ENCODE measurements at places on chromosomes 13 and 19. TPM values are rescaled to one million over a fixed set of nuclear protein-coding genes. Genes with fewer than 3 reads are reported as not detected.

Gene CCDC70
- not detected for total RNA-seq

GRCh38 chr13:110150384-110151101, 156.4 kb downstream of the COL4A1 start:
- H3K36me3 ChIP-seq: peaks cover 98% of the 10 kb centered on the region
- H3K4me3 ChIP-seq: no peak overlapping the region
- H3K27me3 ChIP-seq: no peaks in the 10 kb centered on the region
- no peaks in the 10 kb centered on the region for H3K4me1 ChIP-seq
- DNase-seq: no peak

Gene TMEM147
- total RNA-seq: 99.7 TPM

GRCh38 chr19:35767288-35768081, 7.9 kb upstream of the ARHGAP33 start:
- DNase-seq: no peak
- no peak overlapping the region for H3K27ac ChIP-seq
- H3K27me3 ChIP-seq: no peaks in the 10 kb centered on the region
- no peak overlapping the region for H3K4me3 ChIP-seq
- H3K36me3 ChIP-seq: peaks cover 22% of the 10 kb centered on the region

DNA sequence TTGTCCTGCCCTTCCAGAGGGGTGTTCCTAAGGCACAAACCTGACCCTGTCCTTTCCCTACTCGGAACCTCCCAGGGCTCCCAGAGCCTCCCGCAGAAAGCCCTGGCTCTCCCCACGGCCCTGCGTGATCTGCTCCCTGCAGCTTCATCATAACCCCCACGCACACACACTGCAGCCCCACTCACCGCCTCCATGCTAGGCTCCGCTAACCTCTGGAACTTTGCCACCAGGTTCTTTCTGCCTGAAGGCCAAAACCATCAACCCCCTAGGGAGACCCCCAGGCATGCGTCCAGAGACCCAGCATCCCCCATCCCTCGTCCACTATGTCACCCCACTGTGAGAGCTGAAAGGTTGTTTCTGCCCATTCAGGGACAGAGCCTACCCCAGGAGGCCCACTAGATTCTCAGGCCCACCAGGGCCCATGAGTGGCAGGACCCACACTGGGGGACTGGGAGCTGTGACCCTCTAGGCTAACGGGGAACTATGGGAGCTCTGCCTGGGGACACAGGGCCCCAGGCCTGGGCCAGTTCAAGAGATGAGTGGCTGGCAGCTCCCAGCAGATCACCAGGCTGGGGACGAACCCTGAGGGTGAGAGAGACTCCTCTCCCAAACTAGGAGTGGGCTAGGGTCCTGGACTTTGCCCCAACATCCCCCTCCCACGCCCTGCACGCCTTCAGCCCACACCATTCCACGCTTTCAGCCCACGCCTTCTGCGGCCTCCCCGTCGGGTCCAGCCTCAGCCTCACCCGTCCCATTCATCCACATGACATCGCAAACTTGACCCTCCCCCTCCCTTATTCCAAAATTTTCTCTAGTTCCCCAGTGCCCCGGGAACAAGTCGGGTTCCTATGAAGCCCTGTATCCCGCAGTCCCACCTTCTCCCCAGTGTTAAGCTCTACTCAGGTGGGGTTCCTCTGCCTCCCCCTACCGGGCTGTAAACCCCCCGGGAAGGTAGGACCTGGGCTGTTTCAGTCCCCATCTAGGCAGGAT, 33.2 kb upstream of the PNMA8B start:
- H3K4me1 ChIP-seq: no peaks in the 10 kb centered on the region
- no peaks in the 10 kb centered on the region for H3K36me3 ChIP-seq
- H3K27me3 ChIP-seq: no peaks in the 10 kb centered on the region

Gene ARRDC5
- total RNA-seq: 8.6 TPM

Gene RNF17
- total RNA-seq: not detected

Gene CGB8
- total RNA-seq: not detected

- H3K36me3 ChIP-seq: no peaks in the 10 kb centered on the region
- H3K27ac ChIP-seq: no peak overlapping the region
- no peak for DNase-seq
- H3K4me3 ChIP-seq: no peak overlapping the region
- H3K4me1 ChIP-seq: no peaks in the 10 kb centered on the region
These were observed 270.4 kb downstream of the DLEU7 start for GRCh38 chr13:50573066-50573465.

DNA sequence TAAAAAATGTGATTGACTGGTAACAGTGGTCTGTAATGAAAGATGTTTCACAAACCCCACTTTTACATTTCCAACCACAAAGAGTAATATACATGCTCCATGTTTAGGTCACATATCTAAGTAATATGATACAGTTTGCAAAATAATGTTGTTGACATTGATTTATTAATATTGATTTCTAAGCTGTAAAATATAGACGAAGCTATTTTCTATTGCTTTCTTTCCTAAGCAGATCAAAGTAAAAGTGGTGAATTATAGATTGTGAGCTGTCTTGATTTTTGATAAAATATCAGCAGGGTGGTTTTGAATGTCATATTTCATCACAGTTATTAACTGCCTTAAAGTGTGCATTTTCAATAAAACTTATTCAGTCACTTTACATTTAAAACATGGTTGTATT, 2292.8 kb downstream of the PCDH9 start:
- no peak for DNase-seq
- H3K36me3 ChIP-seq: no peaks in the 10 kb centered on the region
- no peaks in the 10 kb centered on the region for H3K4me1 ChIP-seq
- no peaks in the 10 kb centered on the region for H3K27me3 ChIP-seq
- no peak overlapping the region for H3K4me3 ChIP-seq

Gene MTUS2
- total RNA-seq: 8.9 TPM

Gene TEX101
- total RNA-seq: not detected

DNA sequence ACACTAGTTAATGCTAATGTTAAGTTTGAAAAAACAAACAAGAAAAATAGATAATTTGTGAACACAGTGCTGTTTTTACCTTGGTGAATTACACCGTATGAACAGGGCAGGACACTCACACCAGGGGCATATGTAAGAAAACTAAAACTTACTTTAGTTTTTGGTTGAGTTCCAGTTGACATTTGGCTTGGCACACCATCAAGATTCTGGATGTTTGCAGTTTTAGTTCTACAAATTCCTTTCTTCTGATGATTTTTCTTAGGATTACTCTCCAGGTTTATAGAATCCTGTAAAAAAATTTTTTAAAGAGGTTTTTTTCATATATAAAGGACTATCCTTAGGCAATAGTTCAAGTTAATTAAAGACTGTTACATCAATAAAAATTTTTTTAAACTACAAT, 238.5 kb upstream of the STARD13 start:
- DNase-seq: no peak
- H3K27ac ChIP-seq: peak overlapping the region; percentile 68
- H3K36me3 ChIP-seq: no peaks in the 10 kb centered on the region
- H3K4me1 ChIP-seq: peaks cover 24% of the 10 kb centered on the region
- H3K27me3 ChIP-seq: no peaks in the 10 kb centered on the region
- no peak overlapping the region for H3K4me3 ChIP-seq

DNA sequence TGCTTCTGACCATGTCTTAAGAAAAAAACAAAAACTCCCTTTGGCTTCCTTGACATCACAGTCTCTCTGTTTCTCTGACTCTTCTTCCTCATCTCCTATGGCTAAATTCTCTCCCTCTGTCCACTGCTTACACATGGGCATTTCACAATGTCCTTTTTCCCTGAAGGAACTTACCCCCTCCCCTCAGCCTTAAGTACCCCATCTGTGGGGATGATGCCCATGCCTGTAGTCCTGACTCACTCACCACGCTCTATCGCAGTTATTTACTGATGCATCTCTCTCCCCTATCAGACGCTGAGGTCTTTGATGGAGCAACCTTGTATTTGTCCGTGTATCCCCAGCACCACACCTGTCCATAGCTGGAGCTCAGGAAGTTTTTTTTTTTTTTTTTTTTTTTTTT, 32.4 kb downstream of the ACTN4 start:
- H3K4me1 ChIP-seq: peaks cover 28% of the 10 kb centered on the region
- H3K27me3 ChIP-seq: no peaks in the 10 kb centered on the region
- no peak overlapping the region for H3K4me3 ChIP-seq
- H3K27ac ChIP-seq: peak overlapping the region; percentile 95
- no peak for DNase-seq

- no peak for DNase-seq
- H3K27ac ChIP-seq: no peak overlapping the region
- no peak overlapping the region for H3K4me3 ChIP-seq
- no peaks in the 10 kb centered on the region for H3K27me3 ChIP-seq
- no peaks in the 10 kb centered on the region for H3K4me1 ChIP-seq
These were observed 13.9 kb upstream of the DACH1 start for GRCh38 chr13:71880753-71881541.

DNA sequence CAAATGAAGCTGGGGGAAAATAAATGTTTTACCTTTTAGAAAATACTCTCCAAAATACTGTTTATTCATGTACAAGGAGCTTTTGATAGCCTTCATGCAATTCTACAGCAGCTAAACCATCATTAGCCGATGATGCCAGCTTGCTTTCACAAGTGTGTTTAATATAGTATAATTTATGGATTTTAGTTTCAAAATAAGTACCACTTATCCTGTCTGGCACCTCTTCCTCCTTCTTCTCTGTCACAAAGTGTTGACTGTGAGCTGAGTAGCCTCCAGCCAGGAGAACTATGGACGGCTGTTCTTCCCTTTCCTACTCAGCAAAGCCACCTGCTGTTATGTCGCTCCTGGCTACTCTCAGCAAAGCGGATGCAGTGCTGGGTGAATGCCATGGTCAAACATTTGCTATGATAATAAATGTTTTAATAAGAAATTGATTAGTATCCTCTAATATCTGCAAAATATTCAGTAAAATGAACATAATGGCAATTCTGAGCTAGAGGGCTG, 238.2 kb downstream of the LIG4 start:
- no peak for DNase-seq
- no peaks in the 10 kb centered on the region for H3K27me3 ChIP-seq
- no peaks in the 10 kb centered on the region for H3K36me3 ChIP-seq
- H3K4me3 ChIP-seq: no peak overlapping the region
- no peak overlapping the region for H3K27ac ChIP-seq
- H3K4me1 ChIP-seq: no peaks in the 10 kb centered on the region

DNA sequence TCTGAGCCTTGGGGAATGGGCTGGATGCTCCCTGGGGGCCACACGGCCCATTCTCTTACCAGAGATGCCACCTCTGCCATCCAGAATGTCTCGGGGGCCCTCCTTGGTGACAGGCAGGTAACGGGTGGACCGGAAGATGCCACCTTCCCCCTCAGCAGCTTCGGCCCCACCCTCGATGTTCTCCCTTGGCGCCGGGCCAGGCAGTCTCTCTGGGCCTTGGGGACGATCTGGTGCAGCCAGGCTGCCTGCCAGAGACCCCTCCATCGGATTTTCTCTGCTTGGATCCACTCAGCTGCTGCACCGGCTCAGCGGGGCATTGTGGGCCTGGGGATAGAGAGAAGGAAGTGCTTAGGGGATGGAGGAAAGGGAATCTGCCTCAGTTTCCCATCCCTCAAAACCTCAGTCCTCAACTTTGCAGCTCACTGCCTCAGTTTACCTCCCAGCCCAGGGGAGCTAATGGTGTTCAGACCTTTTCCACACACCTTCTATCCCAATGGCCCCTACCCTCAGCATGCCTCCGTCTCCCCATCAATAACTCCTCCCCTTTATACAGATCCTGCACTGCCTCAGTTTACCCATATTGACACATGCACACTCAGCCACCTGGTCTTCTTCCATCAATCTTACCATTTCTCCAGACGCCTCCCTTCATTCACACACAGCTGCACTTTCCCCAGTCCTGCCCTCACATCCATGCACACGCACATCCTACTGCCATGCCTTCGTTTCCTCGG, 1.5 kb downstream of the WIZ start:
- peaks cover 17% of the 10 kb centered on the region for H3K4me1 ChIP-seq
- H3K27ac ChIP-seq: peak overlapping the region; percentile 86
- no peaks in the 10 kb centered on the region for H3K36me3 ChIP-seq
- no peak overlapping the region for H3K4me3 ChIP-seq

Gene KIR3DL1
- not detected for total RNA-seq

Gene DZIP1
- total RNA-seq: 12.7 TPM

DNA sequence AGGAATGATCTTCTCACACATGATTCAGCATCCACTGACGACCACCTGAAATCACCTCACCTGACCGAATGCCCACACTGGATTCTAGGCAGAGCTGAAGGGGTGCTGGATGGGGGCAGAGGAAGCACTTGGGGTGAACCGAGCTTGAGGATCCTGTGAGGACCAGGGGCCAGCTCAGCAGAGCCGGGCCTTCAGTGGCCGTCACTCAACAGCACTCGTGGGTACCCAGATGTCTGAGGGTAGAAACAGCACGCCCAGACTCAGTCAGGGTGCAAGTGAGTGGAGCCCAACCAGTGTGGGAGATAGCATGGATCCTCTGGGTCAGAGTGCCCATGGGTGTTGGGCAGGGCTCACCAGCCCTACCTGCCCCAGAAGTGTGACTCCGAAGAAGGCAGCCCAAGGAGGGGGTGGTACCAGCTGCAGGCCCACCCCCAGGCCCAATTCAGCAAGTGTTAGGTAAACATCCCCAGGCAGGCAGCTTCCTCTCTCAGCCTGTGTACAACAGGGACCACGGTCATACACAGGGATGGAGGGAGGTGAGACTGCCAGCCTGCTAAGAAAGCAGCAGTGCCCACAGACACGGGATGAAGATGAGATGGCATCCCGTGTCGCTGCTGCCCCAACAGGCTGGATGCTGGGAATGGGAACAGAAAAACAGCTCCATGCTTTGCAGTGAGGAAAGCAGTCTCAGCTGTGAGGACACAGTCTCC, 16.6 kb downstream of the GJA3 start:
- H3K36me3 ChIP-seq: no peaks in the 10 kb centered on the region
- DNase-seq: no peak
- no peaks in the 10 kb centered on the region for H3K27me3 ChIP-seq
- H3K4me3 ChIP-seq: no peak overlapping the region
- no peak overlapping the region for H3K27ac ChIP-seq

GRCh38 chr13:51721496-51721895, 82.5 kb downstream of the DHRS12 start:
- peaks cover 30% of the 10 kb centered on the region for H3K4me1 ChIP-seq
- peak overlapping the region; percentile 72 for H3K27ac ChIP-seq
- no peak overlapping the region for H3K4me3 ChIP-seq
- DNase-seq: no peak
- no peaks in the 10 kb centered on the region for H3K36me3 ChIP-seq

Measured in ascending aorta (tissue), 2 donors.